ENCODE measurements at places on chromosomes 11 and 22.

- no peak for DNase-seq
Measured at GRCh38 chr11:107731941-107732688, 20.3 kb upstream of the SLN start.

DNA sequence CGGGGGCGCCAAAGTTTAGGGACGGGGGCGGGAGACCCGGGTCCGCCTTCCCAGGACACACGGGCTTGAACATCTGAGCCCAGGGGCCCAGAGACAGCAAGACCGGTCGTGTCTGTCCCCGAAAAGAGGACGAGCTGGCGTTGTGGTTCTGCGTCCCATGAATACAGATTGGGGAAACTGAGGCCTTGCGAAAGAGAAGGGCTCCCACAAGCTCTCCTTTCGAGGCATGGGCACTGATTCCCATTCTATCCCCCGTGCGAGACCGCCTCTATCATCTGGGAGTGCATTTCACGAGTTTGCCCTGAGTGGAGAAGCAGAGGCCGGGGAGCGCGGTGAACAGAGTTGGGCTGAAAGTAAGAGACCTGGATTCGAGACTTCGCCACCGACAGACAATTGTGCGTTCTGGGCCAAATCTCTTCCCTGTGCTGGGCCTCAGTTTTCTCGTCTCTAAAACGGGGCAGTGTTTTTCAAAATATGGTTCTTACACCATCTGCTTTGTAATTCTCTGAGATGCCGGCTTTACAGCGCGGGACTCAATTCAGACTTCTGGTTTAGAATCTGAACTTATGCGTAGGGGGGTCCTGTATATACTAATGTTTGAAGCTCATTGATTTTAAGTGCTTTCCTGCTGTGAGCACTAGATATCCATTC lies 471 bp downstream of the RNF185 start:
- DNase-seq, result no peak

DNA sequence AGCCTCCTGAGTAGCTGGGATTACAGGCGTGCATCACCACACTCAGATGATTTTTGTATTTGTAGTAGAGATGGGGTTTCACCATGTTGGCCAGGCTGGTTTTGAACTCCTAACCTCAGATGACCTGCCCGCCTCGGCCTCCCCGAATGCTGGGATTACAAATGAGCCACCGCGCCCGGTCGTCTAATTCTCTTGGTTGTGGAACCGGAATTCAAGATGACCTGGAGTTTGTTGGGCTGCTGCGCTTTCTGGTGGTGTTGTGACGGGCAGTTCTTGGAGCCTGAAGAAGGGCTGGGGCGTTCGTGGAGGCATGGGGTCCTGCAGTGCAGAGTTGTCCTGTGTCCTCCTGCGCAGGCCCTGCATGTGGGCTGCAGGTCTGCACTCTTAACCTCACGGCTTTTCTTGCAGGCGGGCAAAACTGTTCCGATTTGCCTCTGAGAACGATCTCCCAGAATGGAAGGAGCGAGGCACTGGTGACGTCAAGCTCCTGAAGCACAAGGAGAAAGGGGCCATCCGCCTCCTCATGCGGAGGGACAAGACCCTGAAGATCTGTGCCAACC lies 4.9 kb upstream of the TRMT2A start:
- DNase-seq, result no peak

DNA sequence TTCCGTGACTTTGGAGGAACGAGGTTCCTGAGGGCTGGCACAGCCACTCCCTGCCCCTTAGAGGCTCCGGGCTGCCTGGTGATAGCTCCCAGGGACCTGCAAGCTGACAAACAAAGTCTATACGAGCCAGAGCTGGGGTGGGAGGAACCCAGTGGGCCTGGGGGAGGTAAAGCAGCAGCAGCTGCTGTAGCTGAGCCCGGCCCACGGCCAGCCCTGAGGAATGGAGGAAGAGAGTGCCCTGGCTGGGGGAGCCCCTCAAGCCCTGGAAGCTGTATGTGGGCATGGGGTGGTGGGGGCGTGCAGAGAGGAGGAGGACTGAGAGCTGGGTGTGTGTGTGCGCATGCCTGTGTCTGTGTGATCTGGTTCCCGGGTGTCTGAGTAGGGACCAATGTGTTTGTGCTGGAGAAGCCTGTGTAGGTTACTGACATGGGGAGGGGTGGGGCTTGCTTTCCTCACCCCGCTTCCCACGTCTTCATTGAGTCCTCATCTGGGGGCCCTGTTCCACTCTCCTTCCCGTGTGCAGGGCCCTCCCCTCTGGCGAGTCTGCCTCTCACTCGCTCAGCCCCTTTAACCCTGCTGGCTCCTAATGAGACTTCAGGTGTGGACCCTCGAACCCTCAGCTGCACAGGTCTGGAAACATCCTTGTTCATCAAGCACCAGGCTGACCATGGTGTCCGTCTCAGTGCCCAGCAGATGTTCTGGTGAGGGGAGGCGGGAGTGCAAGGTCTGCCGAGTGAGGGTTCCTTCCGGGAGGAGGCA lies 10.8 kb downstream of the ST3GAL4 start:
- DNase-seq, result no peak

- no peak for DNase-seq
Measured at GRCh38 chr11:92297567-92298553, 73.2 kb downstream of the FAT3 start.

DNA sequence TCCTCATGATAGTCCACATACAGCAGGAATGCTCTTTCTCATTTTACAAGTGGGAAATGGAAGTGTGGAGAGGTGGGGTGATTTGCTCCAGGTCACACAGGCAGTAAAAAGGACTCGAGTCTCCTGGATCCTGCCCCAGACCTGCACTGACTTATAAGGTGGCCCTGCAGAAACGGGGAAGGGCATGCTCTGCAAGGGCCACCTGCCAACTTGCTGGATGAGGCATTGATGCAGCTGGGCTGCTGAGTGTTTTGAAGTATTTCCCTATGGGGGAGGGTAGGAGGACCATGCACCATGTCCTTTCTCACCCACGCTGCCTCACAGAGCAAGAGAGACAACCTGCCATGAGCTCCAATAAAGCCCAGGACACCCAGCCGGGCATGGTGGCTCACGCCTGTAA lies 36.9 kb downstream of the OR6Q1 start:
- no peak for DNase-seq

- DNase-seq, result peak; percentile 41
Measured at GRCh38 chr11:108620958-108621772, 27.6 kb upstream of the EXPH5 start.

GRCh38 chr22:50438305-50439275 lies 36.2 kb downstream of the SBF1 start:
- DNase-seq, result no peak

- no peak for DNase-seq
Measured at GRCh38 chr11:56968524-56968923, 20.2 kb upstream of the OR5AK2 start.

- no peak for DNase-seq
Measured at GRCh38 chr11:90318651-90319050, 95.8 kb upstream of the CHORDC1 start.

- DNase-seq, result no peak
Measured at GRCh38 chr11:86952221-86952875, 2.8 kb downstream of the FZD4 start.

DNA sequence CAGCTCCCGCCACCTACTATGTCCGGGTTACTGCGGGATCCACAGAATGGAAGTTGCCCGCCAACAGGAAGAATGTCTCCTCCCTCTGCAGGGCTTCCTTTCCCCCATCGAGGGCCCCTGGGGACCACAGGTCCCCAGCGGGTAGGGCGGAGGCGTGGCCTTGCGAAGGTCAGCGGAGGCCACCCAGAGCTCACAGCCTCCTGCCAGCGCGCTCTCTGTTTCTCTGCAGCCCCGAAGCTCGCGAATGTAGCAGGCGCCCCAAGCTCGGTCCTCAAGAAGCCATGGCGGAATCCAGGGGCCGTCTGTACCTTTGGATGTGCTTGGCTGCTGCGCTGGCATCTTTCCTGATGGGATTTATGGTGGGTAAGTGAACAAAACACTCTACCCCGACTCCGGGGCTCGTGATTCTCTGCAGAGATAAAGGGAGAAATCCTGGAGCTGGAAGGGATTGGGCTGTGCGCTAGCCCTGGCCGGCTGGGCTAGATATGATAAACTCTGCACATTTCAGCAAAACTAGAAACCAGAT lies at the start of gene NAALAD2:
NAALAD2 (plus strand) TSS at position 186 of the 526 bp plus-strand sequence; CDS start at position 282, 96 bp downstream.
- DNase-seq, result no peak

GRCh38 chr11:8567602-8568198 lies 26.3 kb downstream of the STK33 start:
- DNase-seq, result no peak

DNA sequence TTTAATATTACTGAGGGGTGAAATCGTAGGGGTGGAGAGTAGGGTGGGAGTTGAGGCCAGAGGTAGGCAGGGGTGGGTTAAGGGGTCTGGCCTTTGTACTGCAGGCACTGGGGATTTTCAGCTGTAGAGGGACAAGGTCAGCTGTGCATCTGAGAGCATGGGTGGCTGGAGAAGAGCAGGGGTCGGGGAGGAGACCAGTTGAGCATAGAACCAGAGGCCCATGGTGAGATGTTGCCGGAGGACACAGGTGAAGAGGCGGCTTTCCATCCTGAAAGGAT lies 12.1 kb upstream of the CELSR1 start:
- DNase-seq, result no peak

GRCh38 chr22:31840585-31840984 lies 86.8 kb downstream of the DEPDC5 start:
- DNase-seq, result no peak

DNA sequence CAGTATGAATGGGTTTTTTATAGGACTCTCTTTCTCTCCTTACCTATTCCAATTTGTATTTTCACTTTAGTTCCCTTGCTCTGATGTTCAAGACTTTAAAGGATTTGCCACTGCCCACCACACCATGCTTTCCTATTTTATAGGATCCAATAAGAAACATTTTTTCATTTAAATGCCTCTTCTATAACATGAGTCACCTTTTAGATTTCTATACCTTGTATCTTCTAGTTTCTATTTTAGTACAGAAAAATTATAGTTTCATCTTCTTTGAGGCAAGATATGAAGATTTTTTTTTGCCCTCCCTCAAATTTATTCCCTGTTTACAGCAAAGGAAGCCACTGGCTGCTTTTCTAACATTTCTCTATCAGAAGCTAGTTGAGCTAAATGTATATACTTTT lies 76.8 kb downstream of the ARFGAP2 start:
- DNase-seq, result no peak

DNA sequence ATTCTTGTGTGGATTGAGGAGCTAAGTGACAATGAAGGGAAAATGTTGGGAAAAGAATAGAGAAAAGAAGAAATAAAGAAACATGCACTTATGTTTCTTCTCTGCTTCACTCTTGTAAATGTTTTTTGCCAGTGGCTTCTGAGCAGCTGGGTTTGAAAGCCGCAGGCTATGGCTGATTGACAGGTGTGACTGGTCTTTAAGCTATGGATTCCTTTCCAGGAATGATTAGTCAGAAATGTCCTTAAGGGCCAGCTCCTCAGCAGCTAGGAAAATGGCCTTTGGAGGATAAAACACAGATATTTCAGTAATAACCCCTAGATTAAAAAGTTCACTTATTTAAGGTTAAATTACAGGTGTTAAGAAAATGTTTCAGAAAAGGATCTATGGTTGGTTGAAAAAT lies 6.5 kb upstream of the USP28 start:
- DNase-seq, result no peak

- no peak for DNase-seq
Measured at GRCh38 chr11:28767574-28767973, 659.4 kb downstream of the METTL15 start.

GRCh38 chr11:26622181-26622580 lies 50.1 kb upstream of the MUC15 start:
- DNase-seq, result no peak

- no peak for DNase-seq
Measured at GRCh38 chr11:72338741-72339140, 94.8 kb upstream of the PHOX2A start.

- DNase-seq, result peak; percentile 38
Measured at GRCh38 chr11:61071208-61071681, 31.0 kb upstream of the CD5 start.

GRCh38 chr11:112744041-112744440 lies 217.2 kb upstream of the NCAM1 start:
- DNase-seq, result no peak

GRCh38 chr11:11605181-11605580 lies 16.6 kb downstream of the GALNT18 start:
- no peak for DNase-seq

DNA sequence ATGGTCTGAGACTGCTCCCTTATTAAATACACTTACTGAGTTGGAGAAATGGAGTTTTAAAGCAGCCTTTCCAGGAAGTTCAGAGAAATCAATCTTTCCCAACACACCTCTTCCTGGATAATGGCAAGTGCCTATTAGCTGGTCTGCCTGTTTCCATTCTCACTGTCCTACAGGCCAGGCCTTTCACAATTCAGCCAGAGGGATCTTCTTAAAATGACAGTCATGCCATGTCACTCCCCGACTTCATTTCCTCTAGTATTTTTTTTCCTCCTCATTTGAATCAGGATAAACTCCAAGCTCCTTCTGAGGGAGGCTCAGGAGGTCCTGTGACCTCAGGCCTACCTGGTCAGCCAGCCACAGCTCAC lies 62.6 kb downstream of the FDX1 start:
- no peak for DNase-seq

GRCh38 chr11:114472661-114473060 lies 33.4 kb downstream of the REXO2 start:
- no peak for DNase-seq

- DNase-seq, result no peak
Measured at GRCh38 chr11:130644187-130644586, 195.7 kb downstream of the ADAMTS15 start.

- no peak for DNase-seq
Measured at GRCh38 chr11:134206185-134206584, 17.6 kb downstream of the NCAPD3 start.

DNA sequence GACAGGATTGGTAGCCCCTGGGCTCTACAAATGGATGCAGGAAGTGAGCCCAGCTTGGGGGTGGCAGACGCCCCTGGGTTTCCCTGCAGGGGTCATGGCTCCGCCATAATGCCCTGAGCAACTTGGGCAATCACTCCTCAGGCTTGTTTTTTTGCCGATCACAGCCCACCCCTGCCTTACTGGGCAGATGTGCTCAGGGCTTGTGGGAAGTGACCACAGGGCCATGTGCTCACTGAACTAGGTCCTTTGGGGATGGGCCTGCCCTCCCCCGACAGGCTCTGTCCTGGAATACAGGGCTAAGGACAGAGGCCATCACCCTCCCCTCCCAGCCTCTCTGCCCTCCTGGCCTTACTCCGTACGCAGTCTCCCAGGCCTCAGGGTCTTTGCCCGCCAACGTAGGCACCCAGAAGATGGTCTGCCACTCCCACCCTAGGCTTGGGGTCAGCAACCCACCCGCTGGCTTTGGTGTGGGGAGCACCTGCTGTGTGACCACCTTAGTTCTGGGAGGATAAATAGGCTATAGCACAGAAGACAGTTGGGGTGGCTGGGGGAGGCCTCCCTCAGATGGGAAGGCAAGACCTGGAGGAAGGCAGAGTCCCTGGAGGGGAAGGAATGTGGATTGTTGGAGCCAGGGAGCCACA lies 3.8 kb downstream of the RPLP2 start:
- DNase-seq, result no peak

- no peak for DNase-seq
Measured at GRCh38 chr11:36492724-36493304, 17.3 kb downstream of the TRAF6 start.

DNA sequence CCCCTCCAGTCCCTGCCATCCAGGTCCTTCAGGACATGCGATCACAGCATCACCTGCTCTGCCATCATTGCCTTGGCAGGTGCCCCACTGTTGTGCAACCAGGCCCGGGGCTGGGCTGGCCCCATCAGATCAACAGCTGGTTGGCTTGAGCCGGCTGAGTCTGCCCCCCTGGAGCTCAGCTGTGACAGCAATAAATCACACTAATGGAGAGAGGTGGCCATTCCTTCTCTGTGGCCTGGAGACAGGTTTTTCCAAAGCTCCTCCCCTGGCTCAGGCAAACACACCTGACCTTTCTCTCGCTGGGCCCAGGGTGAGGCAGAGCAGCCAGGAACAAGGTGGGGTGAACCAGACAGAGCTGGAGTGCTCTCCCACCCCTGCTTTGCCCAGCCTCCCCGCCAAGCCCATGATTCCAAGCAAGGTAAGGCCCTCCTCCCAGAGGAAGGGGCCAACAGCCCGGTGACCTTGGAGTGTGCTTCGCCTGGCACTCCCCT lies 8.9 kb upstream of the FXYD2 start:
- DNase-seq, result no peak

Measured in T-helper 2 cell (primary cell).